CD4-positive, alpha-beta memory T cell (primary cell): ENCODE measurements at places on chromosomes 11 and 22. TPM values are rescaled to one million over a fixed set of nuclear protein-coding genes. Genes with fewer than 3 reads are reported as not detected.

RIN1 gene
- 5.8 TPM for total RNA-seq

BATF2 gene
- not detected for total RNA-seq

LDHAL6A gene
- total RNA-seq: 0.20 TPM

CECR2 gene
- total RNA-seq: not detected

FAM180B gene
- total RNA-seq: not detected

SIK2 gene
- total RNA-seq: 13.8 TPM

PHF21B gene
- total RNA-seq: not detected

C11orf16 gene
- not detected for total RNA-seq

FGF19 gene
- not detected for total RNA-seq

ZFTA gene
- total RNA-seq: 1.7 TPM

OR52H1 gene
- total RNA-seq: not detected

TRIM64C gene
- not detected for total RNA-seq

CD3D gene
- total RNA-seq: 343 TPM

TEX54 gene
- total RNA-seq: not detected

BIRC3 gene
- 198 TPM for total RNA-seq

CDC45 gene
- total RNA-seq: 0.53 TPM

CCDC90B gene
- 37.6 TPM for total RNA-seq

PAMR1 gene
- not detected for total RNA-seq

MPPED1 gene
- total RNA-seq: not detected

BLID gene
- not detected for total RNA-seq

SLC5A4 gene
- total RNA-seq: not detected

OR52A1 gene
- total RNA-seq: not detected

KDELR3 gene
- total RNA-seq: not detected

BIK gene
- 2.5 TPM for total RNA-seq

GPHA2 gene
- total RNA-seq: 0.47 TPM

GGT5 gene
- total RNA-seq: not detected

MUC6 gene
- not detected for total RNA-seq

DERL3 gene
- total RNA-seq: 1.9 TPM

ENDOD1 gene
- 12.8 TPM for total RNA-seq
